ENCODE measurements at places on chromosomes 7 and 10.

DNA sequence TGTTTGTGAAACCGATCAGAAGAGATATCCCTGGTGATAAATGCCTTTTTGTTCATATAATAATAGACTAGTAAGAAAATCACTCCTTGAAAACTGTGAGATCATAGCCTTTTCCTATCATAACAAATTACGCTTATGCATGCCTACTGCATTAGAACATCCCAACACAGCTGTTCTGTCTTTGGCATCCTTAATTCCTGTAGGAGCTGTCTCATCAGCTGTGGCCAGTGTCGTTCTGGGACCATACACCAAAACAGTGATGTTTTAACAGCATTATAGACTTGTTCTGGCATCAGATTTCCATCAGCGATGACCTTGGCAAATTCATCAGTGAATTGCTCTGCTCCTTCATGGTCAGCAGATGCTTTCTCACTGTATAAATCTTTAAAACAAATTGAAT lies 423.6 kb upstream of the LRGUK start:
- DNase-seq, result no peak

- DNase-seq, result no peak
Observed at GRCh38 chr7:106818736-106819135, 46.3 kb upstream of the PIK3CG start.

GRCh38 chr10:14332903-14333302 lies 2.2 kb upstream of the FRMD4A start:
- no peak for DNase-seq

DNA sequence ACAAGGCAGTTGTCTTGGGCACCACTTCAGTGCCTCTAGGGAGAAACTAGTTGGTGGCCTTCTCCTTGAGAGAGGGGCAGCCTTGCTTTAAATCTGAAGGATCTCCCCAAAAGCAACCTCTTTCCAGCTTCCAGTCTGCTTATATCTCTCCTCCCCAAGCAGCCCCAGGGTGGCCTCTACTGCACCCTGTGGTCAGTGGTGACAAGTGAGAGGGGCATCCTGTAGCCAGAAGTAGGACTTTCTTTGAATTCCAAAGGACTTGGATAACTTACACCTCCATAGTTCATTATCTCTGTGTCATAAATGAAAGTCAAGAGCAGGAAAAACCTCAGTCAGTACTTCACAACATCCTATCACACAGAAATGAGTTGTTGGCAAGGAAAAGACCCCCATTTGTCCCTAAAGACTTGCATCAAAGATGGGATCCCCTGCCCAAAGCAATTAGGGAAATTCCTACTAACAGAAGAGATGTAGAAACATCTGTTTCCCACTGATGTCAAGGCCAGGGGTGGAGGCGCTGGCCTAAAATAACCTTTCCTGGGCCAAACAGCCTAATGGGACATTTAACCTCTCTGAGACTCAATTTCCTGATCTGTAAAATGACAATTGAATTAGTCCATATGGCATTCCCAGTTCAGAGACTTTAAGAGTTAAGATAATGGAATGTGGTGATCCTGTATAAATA lies 44.0 kb upstream of the ANKRD1 start:
- DNase-seq, result no peak

DNA sequence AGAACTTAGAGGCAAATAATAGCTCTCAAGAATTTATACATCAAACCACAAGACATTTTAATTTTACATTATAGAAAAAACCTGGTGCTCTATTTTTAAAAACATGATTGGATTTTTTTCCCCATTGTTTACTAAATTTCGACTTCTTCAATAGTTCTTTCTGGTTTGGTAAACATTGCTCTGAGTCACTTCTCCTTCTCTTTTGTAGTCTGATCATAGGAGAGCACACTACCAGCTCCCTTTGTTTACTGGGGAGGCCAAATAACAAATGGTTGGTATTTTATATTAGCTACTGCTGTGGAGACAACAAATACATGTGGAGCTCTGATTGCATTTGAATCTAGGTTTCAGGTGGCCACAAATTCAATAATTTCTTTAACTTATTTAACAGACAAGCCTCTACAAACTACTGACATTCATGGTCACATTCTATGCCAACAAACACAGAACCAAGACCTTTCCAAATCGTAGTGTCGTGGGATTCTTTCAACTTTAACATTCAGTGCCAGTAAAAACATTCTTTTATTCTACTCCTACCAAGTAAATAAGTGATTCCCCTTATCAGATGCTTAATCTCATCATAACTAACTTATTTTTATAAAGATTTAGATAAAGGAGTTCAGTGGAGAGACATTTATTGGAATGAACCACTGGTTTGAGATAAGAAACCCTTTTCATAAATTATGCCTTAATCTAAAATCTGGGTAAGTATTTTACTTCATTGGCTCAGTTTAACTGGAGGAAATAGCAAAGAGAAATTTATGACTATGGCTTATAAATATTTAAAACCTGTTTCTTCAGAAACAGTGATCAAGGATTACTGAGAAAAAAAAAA lies 17.7 kb upstream of the FXYD4 start:
- no peak for DNase-seq

DNA sequence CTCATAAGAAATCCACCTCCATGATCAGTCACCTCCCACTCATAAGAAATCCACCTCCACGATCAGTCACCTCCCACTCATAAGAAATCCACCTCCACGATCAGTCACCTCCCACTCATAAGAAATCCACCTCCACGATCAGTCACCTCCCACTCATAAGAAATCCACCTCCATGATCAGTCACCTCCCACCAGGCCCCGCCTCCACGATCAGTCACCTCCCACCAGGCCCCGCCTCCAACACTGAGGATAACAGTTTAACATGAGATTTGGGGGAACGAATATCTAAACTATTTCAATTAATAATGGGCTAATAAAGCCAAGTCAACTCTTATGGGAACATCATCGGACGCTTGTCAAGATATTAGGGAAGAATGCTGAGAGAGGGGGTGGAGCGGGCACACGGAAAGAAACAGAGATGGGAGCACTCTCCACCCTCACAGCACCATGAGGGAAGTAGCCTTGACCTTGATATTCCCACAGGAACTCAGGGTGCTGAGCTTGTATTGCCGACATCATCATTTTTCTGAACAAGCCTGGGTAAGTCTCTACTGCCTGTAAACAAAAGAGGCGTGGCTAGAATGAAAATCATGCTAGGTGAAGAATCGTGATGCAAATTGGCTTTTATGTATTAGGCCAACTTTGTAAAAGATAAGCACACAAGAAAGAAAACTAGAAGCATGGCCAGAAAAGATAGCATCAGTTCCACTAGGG lies 303.5 kb upstream of the KLF6 start:
- DNase-seq, result no peak

DNA sequence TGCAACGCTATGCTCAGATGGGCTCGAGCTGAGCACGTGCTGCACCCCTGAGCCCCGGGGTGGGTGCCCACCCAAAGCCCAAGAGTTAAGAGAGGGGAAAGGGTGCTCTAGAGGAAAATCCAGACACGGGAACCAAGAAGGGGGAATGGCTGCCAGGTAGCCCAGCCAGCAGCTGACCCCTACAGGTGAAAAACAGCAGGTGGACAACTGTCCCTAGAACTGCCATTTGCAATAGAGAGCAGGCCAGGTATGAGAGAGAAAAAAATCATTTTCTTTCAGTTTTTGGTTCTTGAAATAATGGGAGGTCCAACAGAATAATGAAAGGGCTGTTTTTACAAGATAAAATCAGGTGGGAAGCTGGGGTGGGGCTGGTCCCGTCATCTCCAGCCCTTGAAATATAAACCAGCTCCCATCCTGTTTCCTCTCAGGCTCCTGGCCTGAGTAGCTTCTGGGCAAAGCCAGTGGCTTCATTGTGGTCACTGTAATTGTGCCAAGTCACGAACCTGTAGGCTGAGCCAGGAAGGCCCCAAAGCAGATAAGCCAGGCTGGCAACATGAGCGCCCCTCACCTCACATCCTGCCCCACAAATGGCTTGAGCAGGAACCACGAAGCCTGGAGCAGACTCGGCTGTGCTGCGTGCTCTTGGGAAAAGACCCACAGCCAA lies 257.8 kb downstream of the SNX10 start:
- DNase-seq, result no peak

- no peak for DNase-seq
Observed at GRCh38 chr7:97506728-97507127, 225.2 kb upstream of the TAC1 start.

DNA sequence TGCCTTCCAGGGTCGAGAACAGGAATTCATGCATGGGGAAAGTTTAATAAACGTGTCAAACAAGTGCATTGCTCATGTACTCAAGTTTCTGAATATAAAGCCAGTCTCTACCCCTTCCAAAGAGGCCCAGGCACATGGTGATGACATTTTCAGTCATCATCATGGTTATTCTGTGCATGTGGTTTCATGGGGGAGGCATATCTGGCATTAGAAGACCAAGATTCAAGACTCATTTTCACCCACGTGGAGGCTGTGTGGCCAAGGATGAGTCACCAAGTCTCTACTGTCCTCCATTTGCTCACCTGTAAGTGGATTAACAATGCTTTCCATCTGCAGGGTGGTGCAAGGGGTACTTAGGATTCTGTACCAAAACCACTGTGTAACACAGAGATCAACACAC lies 34.0 kb upstream of the CNPY1 start:
- DNase-seq, result no peak

GRCh38 chr7:2143981-2144595 lies 88.7 kb downstream of the MAD1L1 start:
- DNase-seq, result no peak

- DNase-seq, result no peak
Observed at GRCh38 chr7:13904007-13904406, 85.5 kb downstream of the ETV1 start.

GRCh38 chr7:70887186-70887585 lies 244.8 kb upstream of the GALNT17 start:
- no peak for DNase-seq

DNA sequence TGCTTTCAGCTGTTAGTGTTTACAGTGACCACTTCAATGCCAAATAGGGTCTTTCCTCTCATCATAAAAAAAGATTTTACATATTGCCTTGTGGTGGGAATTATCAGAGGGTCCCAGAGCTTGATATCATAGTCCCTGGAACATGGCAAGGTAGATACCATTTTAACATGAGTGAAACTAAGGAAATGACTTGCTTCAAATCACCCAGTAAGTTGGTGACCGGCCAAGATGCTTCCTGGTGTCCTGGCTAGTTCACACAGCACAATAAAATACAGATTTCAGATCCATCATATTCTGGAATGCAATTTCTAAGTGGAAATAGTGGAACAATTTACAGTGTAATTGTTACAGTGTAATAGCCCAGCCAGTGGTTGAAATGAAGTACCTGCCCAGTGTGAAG lies 36.6 kb downstream of the CNNM1 start:
- DNase-seq, result no peak

DNA sequence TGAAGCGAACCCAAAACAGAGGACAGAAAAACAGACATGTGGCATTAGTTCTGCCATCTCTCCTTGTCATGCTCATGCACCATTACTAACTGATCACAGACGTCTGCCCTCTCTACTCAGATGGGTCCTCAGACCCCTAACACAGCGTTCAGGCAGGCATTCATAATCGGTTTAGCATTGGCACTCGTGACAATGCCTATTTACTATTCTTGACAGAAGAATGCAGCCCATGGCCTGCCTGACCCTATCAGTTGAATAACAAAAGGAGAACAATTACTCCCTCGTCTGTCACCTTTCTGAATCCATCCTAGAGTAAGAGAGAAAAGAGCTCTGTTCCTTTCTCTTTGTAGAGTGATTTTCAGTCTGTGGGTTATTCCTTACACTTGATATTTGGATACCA lies 194.6 kb upstream of the PHYHIPL start:
- no peak for DNase-seq

GRCh38 chr7:152341039-152341913 lies 94.5 kb downstream of the KMT2C start:
- no peak for DNase-seq

DNA sequence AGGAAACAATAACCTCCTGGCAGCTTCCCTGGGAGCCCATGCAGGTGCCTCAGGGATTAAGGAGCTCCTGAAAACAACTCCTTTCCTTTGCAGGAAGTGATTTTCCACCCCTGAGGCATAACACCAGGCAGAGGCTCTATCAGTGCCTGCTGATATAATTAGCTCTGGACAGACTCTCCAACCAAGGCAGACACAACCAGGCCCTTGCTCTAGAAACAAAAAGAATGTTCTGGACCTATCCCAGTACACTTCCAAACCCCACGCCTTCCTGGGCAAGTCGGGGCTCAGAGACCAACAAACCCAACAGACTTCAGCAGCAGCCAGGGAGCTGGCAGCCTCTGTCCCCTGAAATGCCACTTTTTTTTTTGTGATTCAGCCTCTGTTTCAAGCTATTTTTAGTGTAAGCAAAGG lies 247.1 kb downstream of the KCNMA1 start:
- no peak for DNase-seq
